Midbrain (tissue), 1 donor: ENCODE measurements at places on chromosomes 6 and 20.

DNA sequence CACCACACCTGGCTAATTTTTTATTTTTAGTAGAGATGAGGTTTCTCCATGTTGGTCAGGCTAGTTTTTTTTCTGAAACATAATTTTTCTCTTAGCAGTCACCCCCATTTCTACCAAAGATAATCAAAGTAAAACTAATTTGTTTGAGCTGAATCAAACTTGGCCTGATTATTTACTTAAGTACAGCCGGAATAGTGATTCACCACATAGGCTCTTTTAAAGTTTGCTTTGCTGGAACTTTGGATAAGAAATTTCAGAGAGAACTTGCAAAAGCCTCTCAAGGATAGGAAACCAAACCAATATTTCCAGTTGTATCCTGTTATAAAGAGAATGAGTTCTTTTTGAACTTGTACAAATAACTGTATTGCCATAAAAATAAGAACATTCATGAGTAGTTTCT lies 105.0 kb upstream of the SYNCRIP start:
- no peak for DNase-seq

- no peak for DNase-seq
These were observed 7.3 kb upstream of the DOK5 start for GRCh38 chr20:54468082-54468481.

GRCh38 chr6:31842053-31842452 lies 14.5 kb downstream of the HSPA1B start:
- DNase-seq: no peak

- no peak for DNase-seq
These were observed 155.5 kb downstream of the TMEM242 start for GRCh38 chr6:157167837-157168236.

- DNase-seq: no peak
These were observed 126.0 kb downstream of the MTHFD1L start for GRCh38 chr6:150991487-150991886.

DNA sequence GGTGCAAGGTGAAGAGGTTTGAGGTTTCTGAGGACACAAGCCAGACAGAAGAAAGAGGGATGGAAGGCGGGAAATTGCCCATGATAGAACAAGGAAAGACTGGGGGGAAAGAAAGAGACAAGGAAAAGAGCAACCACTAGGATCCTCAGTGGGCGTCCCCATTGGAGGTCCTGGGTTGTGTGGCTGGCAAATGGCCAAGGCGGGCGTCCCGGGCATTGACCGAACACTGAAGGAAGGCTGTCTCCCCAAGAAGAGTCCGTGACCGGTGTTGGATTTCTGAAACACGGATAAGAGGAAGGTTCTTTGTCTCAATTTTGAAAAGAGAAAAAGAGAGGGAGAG lies 746.6 kb upstream of the ADGRB3 start:
- DNase-seq: no peak

GRCh38 chr20:8786383-8786782 lies 282.5 kb upstream of the PLCB4 start:
- no peak for DNase-seq

- DNase-seq: no peak
These were observed 50.1 kb downstream of the HDDC2 start for GRCh38 chr6:125251516-125252220.

- DNase-seq: no peak
These were observed 672.0 kb downstream of the RFPL4B start for GRCh38 chr6:113019176-113019575.

DNA sequence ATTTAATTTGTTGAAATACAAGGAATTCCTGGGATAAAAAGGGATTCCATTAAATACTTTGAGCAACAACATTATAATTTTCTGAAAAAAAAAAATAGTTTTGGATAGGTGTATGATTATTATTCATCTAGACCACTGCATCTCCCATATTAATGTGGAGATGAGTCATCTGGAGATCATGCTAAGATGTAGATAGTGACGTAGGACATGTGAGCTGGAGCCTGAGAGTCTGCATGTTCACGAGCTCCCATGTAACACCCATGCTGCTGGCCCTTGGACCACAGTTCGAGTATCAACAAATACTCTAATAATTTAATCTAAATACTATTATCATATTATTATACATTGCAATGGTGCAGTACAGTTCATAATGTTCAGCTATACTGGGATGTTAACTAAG lies 91.6 kb downstream of the EPM2A start:
- no peak for DNase-seq

DNA sequence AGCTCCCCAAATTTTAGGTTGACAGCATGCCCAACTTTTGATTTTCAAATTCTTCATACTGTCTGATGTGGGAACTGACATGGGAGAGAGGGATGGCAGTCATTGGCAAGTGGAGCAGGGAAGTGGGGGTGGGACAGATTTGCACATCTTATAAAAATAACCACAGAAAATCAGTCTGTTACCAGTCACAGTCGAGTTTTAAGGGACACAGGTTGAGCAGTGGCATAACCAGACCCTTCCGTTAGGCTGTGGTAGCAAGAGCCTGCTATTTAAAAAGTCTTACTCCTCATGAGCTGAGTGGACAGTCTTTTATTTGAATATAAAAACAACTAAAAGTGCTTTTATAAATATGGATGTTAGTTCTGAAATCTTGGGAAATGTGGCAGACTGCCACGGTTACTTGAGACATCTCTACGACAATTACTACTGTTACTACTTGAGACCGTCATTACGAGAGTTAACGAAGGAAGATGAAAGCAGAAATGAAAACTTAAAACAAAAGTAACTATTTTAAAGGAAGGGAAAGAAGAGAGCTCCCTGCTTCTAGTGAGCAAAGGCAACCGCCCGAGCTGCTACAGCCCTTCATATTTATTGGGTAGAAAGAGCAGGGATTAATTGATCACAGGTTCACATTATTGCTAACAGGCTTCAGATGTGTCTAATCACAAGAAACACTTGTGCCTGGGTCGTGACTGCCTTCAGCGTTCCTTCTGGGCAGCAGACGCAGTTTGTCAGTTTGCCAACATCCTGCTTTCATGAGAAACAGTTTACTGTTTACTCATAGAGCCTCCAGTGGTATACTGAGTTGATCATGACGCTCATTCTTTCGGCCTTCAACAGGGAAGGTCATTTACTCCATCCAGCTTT lies 71.3 kb downstream of the EFHC1 start:
- DNase-seq: no peak

DNA sequence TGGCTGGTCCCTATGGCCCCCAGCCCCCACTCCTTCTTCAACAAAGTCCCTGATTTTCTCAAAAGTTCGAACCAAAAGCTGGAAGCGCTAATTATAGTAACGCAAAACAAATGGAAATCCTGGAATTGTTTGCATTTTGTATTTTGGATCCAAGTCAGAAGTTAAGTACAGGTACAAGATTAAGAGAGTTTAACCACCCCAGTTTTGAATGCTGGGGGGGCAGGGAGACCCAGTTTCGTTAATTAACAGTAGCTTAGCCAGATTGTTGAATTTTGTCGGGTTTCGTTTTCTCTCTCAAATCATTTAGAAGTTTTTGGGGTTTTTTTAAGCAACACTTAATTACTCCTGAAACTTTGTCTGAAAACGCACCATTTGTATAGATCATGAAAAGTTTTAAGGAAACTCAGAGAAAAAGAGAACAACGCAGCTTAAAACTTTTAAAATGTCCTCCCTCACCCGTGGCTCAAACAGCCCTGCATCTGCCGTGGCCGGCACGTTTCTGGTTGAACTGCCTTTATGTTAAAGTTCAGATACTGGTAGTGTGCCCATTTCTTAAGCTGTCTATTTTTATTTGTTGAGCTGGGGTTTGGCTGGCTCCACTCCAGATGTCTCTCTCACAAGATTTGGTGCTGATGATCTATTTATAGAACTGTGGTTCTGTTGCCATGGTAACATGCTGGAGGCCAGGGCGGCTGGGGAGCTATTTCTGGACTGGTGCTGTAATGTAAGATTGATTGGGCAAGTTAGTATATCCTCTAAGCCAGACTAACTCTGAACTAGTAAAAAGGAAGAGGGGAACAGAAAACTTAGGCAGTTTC lies 55.0 kb downstream of the GNAS start:
- DNase-seq: peak; percentile 81
